GM23248 (cell line): ENCODE measurements at places on chromosomes 4 and X. TPM values are rescaled to one million over a fixed set of nuclear protein-coding genes. Genes with fewer than 3 reads are reported as not detected.

Gene ARHGAP4
- 2.8 TPM in 1 of 2 replicates, not detected in the other for total RNA-seq

Gene OGT
- 97.1 and 119 TPM in 2 replicates for total RNA-seq

Gene C4orf50
- not detected in 2 replicates for total RNA-seq

Gene GAB3
- total RNA-seq: 0.25 and 0.76 TPM in 2 replicates

Gene CT45A2
- total RNA-seq: not detected in 2 replicates

Gene OTUD6A
- total RNA-seq: not detected in 2 replicates

Gene PSAPL1
- total RNA-seq: not detected in 2 replicates

Gene MAGED4B
- total RNA-seq: 5.8 and 32.9 TPM in 2 replicates

Gene PSMD10
- total RNA-seq: 70.5 and 94.5 TPM in 2 replicates

Gene TMPRSS11D
- not detected in 2 replicates for total RNA-seq

Gene PRRG3
- total RNA-seq: not detected in 2 replicates

Gene DAPP1
- total RNA-seq: not detected in 2 replicates

Gene TMEM150C
- under 0.01 and 0.22 TPM in 2 replicates for total RNA-seq

Gene COL4A6
- total RNA-seq: under 0.01 TPM in 1 of 2 replicates, not detected in the other

Gene ITIH6
- not detected in 2 replicates for total RNA-seq

Gene ATP10D
- total RNA-seq: 41.9 and 45.4 TPM in 2 replicates

Gene GSX2
- total RNA-seq: not detected in 2 replicates

Gene POU4F2
- total RNA-seq: not detected in 2 replicates

Gene CLDN34
- total RNA-seq: not detected in 2 replicates

Gene CNKSR2
- total RNA-seq: 0.51 and 0.76 TPM in 2 replicates

Gene GAGE2A
- total RNA-seq: not detected in 2 replicates

Gene ETDB
- not detected in 2 replicates for total RNA-seq

Gene TCEAL5
- not detected in 2 replicates for total RNA-seq

Gene CYP4V2
- total RNA-seq: 15.9 and 16.3 TPM in 2 replicates

Gene MID2
- 8.9 and 16.1 TPM in 2 replicates for total RNA-seq

Gene TKTL2
- not detected in 2 replicates for total RNA-seq

Gene SLC34A2
- not detected in 2 replicates for total RNA-seq

Gene VEGFC
- 41.6 and 56.3 TPM in 2 replicates for total RNA-seq

Gene DRD5
- not detected in 2 replicates for total RNA-seq

Gene PABPC1L2B
- not detected in 2 replicates for total RNA-seq

Gene SUPT20HL1
- not detected in 2 replicates for total RNA-seq

Gene FGFRL1
- total RNA-seq: 58.7 and 64.9 TPM in 2 replicates

Gene ARHGEF38
- not detected in 2 replicates for total RNA-seq

Gene SPATA4
- not detected in 2 replicates for total RNA-seq

Gene RAB40AL
- 0.32 TPM in 1 of 2 replicates, not detected in the other for total RNA-seq

Gene CSN1S1
- not detected in 2 replicates for total RNA-seq

Gene CT45A5
- not detected in 2 replicates for total RNA-seq

Gene CLDN2
- total RNA-seq: not detected in 2 replicates

Gene SNCA
- total RNA-seq: not detected in 2 replicates

Gene CPZ
- 13.4 and 14.0 TPM in 2 replicates for total RNA-seq

Gene NEUROG2
- total RNA-seq: not detected in 2 replicates

Gene PRMT9
- 6.4 and 8.6 TPM in 2 replicates for total RNA-seq

Gene PAK3
- not detected in 2 replicates for total RNA-seq

Gene GABRE
- total RNA-seq: 20.8 and 30.4 TPM in 2 replicates

Gene SEPTIN6
- total RNA-seq: 22.2 and 23.8 TPM in 2 replicates

Gene PHF8
- total RNA-seq: 5.2 and 6.1 TPM in 2 replicates

Gene BMP3
- total RNA-seq: under 0.01 and 0.11 TPM in 2 replicates

Gene GYG2
- total RNA-seq: 0.38 and 0.43 TPM in 2 replicates

Gene AREG
- total RNA-seq: 0.97 TPM in 1 of 2 replicates, not detected in the other

Gene HDAC8
- total RNA-seq: 19.2 and 20.0 TPM in 2 replicates

Gene SPP1
- 2.7 and 3.1 TPM in 2 replicates for total RNA-seq
